ENCODE measurements at places on chromosomes 11 and 22.
A peak's percentile ranks its signal among the peaks of the same experiment; 100 is the strongest.

GRCh38 chr11:74776546-74776945 lies 27.9 kb downstream of the RNF169 start:
- DNase-seq, result no peak

DNA sequence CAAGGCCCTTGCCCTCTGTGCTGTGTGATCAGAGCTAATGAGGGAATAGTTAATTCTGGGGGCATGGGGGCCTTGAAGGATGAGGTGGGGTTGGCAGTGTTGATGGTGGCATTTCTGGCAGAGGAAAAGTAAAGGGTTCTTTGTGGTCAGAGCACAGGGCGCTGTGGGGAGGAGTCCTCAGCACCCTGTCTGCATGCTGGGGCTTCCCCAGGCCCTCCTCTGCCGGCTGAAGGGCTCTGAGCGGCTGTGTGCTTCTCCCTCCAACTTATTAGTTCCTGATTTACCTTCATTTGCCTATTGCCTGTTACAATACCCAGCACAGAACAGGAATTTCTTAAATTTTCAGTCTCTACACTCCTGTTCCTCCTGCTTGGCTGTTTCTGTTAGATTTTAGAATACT lies 122.8 kb downstream of the HIPK3 start:
- DNase-seq, result no peak

GRCh38 chr11:64879244-64879900 lies 951 bp upstream of the EHD1 start:
- no peak for DNase-seq

DNA sequence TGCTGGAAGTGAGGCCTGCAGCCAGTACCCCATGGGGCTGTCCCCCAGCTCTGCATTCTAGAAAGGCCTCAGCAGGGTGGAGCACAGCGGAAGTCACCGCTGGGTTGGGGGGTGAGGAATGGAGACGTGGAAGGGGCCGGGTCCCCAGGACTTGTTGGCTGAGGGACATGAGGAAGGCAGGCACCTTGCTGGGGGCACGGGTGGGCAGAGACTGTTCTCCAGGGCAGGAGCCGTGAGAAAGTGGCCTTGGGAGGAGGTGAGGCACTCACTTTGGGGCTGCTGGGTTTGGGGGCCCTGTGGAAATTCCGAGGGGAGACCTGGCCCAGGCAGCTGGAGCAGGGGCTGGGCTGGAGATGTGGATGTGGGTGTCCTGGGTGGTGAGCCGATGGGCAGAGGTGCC lies 5.0 kb downstream of the TNNI2 start:
- DNase-seq, result no peak

- DNase-seq, result no peak
Measured at GRCh38 chr22:48647606-48648515, 1179.8 kb downstream of the BRD1 start.

- DNase-seq, result no peak
Measured at GRCh38 chr11:65857500-65857852, 504 bp downstream of the CFL1 start.

GRCh38 chr11:126834573-126834972 lies 166.0 kb downstream of the KIRREL3 start:
- no peak for DNase-seq

- no peak for DNase-seq
Measured at GRCh38 chr22:17922925-17923903, 101.1 kb downstream of the MICAL3 start.

GRCh38 chr11:47442514-47442913 lies 6.4 kb downstream of the RAPSN start:
- no peak for DNase-seq

DNA sequence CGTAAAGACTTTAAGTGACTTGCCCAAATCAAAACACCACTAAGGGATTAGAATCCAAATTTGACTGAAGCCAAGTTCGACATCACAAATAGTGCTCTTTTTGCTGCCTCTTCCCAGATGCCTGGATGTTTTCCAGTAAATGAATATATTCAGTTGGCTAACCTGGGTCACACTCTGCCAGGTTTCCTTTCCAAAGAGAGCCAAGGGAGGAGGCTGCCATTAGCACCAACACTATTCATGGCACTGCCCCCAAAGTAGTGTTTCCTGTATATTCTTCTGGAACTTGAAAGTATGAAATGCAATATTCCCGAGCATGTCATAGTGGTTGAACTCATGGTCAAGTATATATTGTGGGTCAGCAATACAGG lies 219.3 kb upstream of the UBASH3B start:
- no peak for DNase-seq

- DNase-seq, result no peak
Measured at GRCh38 chr11:18721561-18722292, 4.3 kb downstream of the IGSF22 start.

DNA sequence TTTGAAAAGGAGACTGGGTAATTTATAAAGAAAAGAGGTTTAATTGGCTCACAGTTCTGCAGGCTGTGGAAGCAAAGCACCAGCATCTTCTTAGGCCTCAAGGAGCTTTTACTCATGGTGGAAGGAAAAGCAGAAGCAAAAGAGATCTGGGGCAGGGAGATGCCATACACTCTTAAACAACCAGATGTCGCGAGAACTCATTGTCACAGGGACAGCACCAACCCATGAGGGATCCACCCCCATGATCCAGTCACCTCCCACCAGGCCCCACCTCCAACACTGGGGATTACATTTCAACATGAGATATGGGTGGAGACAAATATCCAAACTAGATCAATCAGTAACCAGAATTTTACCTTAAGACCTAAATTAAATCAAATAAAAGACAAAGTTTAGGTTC lies 87.2 kb downstream of the C11orf91 start:
- DNase-seq, result no peak

- no peak for DNase-seq
Measured at GRCh38 chr11:68177877-68178276, 35.2 kb downstream of the KMT5B start.

- no peak for DNase-seq
Measured at GRCh38 chr11:68735125-68735524, 16.2 kb downstream of the TESMIN start.

GRCh38 chr11:123168955-123169484 lies 26.0 kb downstream of the CLMP start:
- DNase-seq, result no peak

GRCh38 chr11:44905131-44905866 lies 45.4 kb downstream of the TP53I11 start:
- no peak for DNase-seq

DNA sequence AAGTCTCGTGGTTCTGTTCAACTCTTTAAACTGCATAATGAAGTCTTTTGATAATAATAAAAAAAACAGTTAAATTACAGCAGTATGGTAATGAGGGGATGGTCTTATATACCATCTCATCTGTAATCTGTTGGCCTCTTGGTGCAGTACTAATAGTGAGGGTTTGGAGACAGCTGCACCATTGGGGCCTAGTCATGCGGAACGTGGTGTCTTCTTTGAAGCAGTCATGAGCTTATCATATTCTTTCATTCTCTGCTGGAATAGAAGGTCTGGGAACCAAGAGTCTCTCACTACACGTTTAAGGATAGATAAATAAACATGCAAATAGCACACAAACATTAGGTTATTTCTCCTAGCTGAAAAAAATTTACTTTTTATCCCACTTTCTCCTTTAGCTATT lies 40.9 kb upstream of the OR9Q1 start:
- no peak for DNase-seq

GRCh38 chr11:133950874-133951326 lies 5.9 kb downstream of the IGSF9B start:
- no peak for DNase-seq

GRCh38 chr22:17700778-17701177 lies 62.2 kb downstream of the BCL2L13 start:
- DNase-seq, result no peak

GRCh38 chr22:39117585-39118191 lies 20.6 kb downstream of the APOBEC3H start:
- DNase-seq, result peak; percentile 31

GRCh38 chr22:21688341-21688705 lies 22.5 kb downstream of the PPIL2 start:
- no peak for DNase-seq

GRCh38 chr11:93051186-93051585 lies 81.7 kb downstream of the MTNR1B start:
- no peak for DNase-seq

DNA sequence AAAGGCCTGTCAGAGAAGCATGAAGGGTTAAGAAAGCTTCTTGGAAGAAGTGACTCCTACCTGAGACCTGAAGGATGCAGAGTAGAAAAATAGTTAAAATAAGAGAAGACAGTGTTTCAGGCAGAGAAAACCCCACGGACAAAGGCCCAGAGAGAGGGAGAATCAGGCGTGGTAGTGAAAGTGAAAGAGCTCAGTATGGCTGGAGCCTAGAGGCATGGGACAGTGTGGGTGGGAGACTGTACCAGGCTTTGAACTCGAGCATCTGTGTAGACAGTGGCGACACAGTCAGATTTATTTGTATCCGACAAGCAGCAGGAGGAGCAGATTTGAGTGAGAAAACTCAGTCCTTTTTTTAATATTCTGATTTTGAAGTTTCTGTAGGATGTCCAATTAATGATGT lies 360.0 kb downstream of the OPCML start:
- DNase-seq, result no peak

- DNase-seq, result no peak
Measured at GRCh38 chr11:10784232-10785145, 24.2 kb downstream of the EIF4G2 start.

- DNase-seq, result no peak
Measured at GRCh38 chr11:3157381-3158130, 7.6 kb downstream of the OSBPL5 start.

DNA sequence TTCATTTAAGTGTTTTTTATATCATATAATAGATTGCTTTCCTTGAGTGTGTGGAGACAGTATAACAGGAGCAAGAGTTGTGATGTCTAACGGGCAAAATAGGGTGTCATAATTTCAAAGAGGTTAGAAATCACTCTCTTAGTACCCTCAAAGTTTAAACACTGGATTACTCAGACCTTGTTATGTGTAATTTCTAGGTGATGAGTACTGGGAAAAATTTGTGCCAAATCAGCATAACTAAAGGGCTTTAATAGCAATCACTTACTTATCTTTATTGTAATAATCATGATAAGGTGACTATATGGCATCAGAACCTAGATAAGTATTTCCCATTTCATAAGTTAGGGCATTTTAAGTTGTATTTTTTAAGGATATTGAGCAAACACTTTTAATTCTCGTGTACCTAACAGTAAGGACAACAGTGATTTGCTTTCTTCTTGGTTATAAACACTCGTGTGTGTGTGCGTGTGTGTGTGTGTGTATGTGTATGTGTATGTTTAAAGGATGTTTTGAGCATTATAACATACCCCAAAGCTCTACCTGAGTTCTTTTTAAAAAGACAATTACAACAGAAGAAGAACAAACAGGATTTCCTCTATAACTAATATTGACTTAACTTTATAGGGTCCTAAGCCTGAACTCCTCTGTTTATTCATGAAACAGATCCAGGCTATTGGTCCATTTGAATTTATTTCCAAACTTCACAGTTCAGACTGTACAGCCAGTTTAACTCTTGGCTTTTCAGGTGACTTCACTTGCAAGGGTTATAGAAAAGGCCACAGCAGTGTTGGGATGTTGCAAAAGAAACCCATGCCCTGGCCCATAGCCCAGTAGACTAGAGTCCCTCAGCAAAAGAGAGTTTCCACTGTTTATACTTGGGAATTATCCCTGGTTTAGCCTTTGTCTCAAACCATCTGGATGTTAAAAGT lies 23.7 kb upstream of the PDE3B start:
- DNase-seq, result no peak

DNA sequence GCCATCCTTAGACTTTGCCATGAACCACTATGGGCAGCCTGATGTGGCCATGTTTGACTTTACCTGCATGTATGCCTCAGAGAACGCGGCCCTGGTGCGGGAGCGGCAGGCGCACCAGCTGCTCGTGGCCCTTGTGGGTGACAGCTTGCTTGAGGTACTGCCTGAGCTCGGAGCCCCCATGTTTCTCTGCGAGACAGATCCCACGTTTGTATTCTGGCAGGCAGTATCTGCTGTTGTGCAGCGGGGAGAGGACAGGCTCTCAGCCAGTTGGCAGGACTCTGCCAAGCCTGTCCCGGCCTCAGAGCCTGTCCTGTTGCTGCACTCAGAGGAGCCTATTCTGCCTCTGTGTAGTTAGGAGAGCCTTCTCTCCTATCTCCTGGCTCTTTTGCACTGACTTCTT lies 109.9 kb downstream of the MICAL2 start:
- no peak for DNase-seq

GRCh38 chr11:67158221-67158620 lies 39.2 kb downstream of the KDM2A start:
- DNase-seq, result no peak

GRCh38 chr11:126863294-126863997 lies 137.1 kb downstream of the KIRREL3 start:
- no peak for DNase-seq

DNA sequence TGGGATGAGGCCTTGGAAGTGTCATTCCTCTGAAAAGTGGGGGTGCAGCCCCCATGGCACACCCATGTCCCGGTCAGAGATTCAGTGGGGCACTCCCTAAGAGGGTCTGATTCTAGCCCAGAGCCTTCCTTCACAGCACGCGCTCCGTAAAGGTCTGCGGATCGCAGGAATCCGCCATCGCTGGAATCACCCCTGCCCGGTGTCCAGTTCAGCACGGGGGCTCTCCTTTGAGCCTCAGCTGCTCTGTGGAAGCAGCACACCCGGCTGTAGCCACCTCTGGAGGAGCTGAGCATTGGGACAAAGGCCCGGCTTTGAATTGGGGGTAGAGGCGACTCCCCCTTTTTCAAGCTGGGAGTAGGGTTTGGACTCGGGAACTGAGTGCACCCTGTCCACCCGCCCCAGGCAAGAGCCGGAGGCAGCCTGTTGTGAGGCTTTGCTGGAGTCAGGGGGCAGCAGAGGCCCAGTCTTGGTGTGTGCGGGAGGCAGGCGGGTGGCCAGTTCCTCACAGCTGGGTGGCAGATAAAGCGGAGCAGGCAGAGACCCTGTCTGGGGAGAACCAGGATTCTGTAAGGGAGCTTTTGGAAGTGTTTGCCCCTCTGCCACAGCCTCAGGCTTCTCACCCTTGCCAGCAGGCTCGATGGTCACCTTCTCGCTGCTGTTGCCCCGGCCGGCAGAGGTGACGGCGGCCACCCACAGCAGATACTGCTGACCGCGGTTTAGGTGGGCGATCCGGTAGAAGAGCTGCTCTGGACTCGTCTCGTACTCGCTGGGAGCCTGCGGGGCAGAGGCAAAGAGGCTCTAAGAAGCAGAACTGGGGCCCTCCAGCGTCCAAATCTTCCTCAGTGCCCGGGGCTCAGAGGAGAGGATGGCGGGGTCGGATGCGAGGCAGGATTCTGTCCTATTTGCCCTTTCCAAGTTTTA lies 115.9 kb downstream of the CEP164 start:
- no peak for DNase-seq

GRCh38 chr11:16027621-16028020 lies 328.7 kb downstream of the SOX6 start:
- no peak for DNase-seq

- no peak for DNase-seq
Measured at GRCh38 chr11:30328681-30329080, 5.8 kb downstream of the ARL14EP start.

DNA sequence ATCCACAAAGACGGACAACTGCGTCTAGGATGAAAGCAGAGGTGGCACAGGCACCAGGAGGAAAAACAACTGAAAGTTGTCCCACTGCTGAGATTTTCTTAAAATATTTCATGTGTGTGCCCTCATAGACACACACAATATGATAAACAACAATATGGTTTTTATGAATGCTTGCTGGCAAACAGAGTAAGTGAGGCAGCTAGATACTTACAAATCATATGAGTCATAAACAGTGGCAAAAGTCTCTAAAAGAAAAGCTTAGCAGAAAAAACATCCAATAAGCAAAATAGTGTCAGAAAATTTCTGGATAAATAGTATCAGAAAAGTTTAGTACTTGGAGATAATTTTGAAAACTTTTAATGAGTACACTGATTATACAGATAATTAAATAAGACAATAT lies 101.2 kb upstream of the DDI1 start:
- DNase-seq, result no peak

GRCh38 chr11:40328890-40329614 lies 1130.4 kb downstream of the LRRC4C start:
- no peak for DNase-seq
